ENCODE measurements at places on chromosomes 12 and 14. TPM values are rescaled to one million over a fixed set of nuclear protein-coding genes. Genes with fewer than 3 reads are reported as not detected.
A peak's percentile ranks its signal among the peaks of the same experiment; 100 is the strongest.

GRCh38 chr12:109943811-109944210 lies 43.7 kb downstream of the TCHP start:
- no peaks in the 10 kb centered on the region for H3K27me3 ChIP-seq
- 0 out of 2 replicates have a peak, but pooled peaks cover 6% of the 10 kb centered on the region for H3K36me3 ChIP-seq
- H3K4me1 ChIP-seq: peaks cover 11% of the 10 kb centered on the region
- no peak overlapping the region for H3K4me3 ChIP-seq
- no peak overlapping the region for H3K27ac ChIP-seq
- no peak for DNase-seq

DNA sequence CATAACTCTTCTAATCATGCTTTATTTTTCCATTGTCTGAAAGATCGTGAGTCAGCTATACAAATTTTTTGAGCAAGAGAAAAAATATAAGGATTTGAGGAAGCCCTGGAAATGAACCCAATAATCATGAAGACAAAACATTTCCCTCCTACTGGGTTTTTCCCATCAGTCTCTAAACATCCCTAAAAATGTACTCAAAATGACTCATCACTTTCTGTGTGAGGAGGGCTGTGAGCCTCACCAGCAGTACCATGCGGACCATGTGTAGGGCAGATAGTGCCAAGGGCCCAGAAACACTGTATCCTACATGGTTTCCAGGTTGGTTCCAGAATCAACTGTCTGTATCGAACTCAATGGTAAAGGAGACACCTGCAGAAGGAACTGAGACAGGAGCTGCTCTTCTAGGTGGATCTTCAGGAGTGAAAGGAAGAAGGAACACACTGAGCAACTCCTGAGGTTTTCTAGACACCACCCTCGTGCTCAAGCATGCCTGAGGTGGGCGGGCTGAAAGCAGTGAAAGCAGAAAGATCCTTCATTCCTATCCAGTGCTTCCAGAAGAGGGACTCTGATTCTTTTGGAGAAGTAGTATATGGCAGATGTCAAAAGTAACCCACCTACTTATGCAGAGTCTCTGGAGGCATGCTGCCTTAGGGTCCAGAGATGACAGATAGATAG lies 48.6 kb upstream of the RHOJ start:
- H3K4me3 ChIP-seq: no peak overlapping the region
- H3K36me3 ChIP-seq: no peaks in the 10 kb centered on the region
- no peaks in the 10 kb centered on the region for H3K27me3 ChIP-seq

- H3K27me3 ChIP-seq: no peaks in the 10 kb centered on the region
- peaks cover 45% of the 10 kb centered on the region for H3K4me1 ChIP-seq
- DNase-seq: peak; percentile 70
- peak overlapping the region; percentile 48 for H3K27ac ChIP-seq
- H3K4me3 ChIP-seq: peak overlapping the region; percentile 4
- H3K36me3 ChIP-seq: no peaks in the 10 kb centered on the region
Measured at GRCh38 chr12:111570084-111570961, 28.8 kb downstream of the ATXN2 start.

Gene NOVA1
- total RNA-seq: not detected

DNA sequence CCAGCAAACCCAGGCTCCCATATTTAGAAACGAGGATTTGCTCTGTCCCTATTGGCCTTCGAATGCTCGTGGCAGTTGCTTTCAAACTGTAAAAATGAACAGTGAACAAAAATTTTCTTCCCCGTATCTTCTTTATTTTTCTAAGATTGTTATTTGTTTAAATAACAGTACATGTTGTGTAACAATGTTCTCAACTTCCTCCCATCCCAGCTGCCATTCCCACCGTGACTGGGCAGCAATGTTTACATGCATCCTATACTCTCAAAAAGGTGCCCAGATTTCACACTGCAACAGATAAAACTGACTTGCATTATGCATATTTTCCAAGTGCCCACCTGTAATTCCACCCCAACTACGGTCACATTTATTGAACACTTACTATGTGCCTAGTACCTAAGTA lies 12.8 kb downstream of the VCPKMT start:
- H3K4me1 ChIP-seq: peaks cover 9% of the 10 kb centered on the region
- no peak overlapping the region for H3K27ac ChIP-seq
- no peak for DNase-seq
- no peaks in the 10 kb centered on the region for H3K27me3 ChIP-seq
- no peak overlapping the region for H3K4me3 ChIP-seq

- no peaks in the 10 kb centered on the region for H3K27me3 ChIP-seq
- H3K4me3 ChIP-seq: no peak overlapping the region
- H3K4me1 ChIP-seq: peaks cover 15% of the 10 kb centered on the region
- no peaks in the 10 kb centered on the region for H3K36me3 ChIP-seq
- no peak for DNase-seq
- H3K27ac ChIP-seq: no peak overlapping the region
Measured at GRCh38 chr12:71558445-71558844, 105.2 kb downstream of the ZFC3H1 start.

Gene GPRC5A
- 305 TPM for total RNA-seq

Gene KRT83
- not detected for total RNA-seq

All from HCT116 (cell line).